ENCODE measurements at places on chromosomes 2 and 18. TPM values are rescaled to one million over a fixed set of nuclear protein-coding genes. Genes with fewer than 3 reads are reported as not detected.

GRCh38 chr18:3269914-3270299 lies 8.0 kb downstream of the MYL12B start:
- DNase-seq, result no peak

DNA sequence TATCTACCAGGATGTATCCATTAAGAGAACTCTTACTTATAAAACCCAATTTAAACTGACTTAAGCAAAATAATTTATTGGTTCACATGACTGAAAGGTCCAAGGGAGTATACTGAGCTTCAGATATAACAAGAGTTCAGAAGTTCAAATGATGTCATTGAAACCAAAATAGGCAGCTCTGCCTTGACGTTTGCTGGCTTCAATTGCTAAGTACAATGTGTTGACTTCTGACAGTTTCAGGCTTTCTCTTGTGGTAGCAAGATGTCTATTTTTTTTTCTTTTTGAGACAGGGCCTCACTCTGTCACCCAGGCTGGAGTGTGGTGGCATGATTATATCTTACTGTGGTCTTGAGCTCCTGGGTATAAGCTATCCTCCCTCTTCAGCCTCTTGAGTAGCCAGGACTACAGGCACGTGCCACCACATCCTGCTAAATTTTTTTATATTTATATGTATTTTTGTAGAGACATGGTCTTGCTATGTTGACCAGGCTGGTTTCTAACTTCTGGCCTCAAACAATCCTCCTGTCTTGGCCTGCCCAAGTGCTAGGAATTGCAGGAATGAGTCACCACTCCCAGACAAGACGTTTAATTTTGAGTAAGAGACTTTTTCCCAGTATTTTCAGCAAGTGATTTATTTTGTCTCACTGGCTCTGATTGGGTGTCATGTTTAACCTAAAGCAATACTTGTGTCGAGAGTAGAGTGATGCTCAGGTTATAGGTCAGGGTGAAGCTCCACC lies 184.8 kb downstream of the NR4A2 start:
- no peak for DNase-seq

- no peak for DNase-seq
These were observed 270.4 kb downstream of the ARHGAP15 start for GRCh38 chr2:143399631-143400069.

DNA sequence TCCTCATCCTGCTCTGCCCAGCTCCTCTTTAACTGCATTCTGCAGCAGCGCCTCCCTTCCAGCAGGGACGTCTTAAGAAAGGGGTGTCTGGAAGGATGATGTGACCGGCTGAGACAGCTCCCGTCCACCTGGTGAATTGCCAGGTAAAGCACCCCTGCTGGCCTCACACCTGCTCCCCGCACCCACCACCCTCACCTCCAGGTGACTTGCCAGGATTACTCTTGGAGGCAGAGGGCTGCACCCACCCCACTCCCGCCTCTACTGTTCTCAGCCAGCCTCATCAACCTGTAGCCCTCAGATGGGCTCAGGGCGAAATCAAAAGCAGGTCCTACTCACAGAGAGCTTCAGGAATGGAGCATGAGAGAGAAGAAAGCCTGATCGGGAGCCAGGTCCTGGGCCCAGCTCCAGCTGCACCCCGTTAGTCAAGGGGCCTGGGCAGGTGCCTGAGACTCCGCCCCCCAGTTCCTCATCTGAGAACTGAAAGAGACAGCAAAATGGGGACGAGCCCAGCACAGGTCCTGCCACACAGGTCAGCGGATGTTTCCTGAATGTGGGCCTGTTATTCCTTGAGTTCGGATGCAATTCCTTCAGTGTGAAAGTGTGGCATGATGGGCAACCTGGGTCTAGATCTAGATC lies 5.6 kb downstream of the ADRA2B start:
- no peak for DNase-seq

GRCh38 chr2:133193544-133194361 lies 374.5 kb downstream of the NCKAP5 start:
- no peak for DNase-seq

GRCh38 chr2:5569256-5569655 lies 122.9 kb upstream of the SOX11 start:
- no peak for DNase-seq

DNA sequence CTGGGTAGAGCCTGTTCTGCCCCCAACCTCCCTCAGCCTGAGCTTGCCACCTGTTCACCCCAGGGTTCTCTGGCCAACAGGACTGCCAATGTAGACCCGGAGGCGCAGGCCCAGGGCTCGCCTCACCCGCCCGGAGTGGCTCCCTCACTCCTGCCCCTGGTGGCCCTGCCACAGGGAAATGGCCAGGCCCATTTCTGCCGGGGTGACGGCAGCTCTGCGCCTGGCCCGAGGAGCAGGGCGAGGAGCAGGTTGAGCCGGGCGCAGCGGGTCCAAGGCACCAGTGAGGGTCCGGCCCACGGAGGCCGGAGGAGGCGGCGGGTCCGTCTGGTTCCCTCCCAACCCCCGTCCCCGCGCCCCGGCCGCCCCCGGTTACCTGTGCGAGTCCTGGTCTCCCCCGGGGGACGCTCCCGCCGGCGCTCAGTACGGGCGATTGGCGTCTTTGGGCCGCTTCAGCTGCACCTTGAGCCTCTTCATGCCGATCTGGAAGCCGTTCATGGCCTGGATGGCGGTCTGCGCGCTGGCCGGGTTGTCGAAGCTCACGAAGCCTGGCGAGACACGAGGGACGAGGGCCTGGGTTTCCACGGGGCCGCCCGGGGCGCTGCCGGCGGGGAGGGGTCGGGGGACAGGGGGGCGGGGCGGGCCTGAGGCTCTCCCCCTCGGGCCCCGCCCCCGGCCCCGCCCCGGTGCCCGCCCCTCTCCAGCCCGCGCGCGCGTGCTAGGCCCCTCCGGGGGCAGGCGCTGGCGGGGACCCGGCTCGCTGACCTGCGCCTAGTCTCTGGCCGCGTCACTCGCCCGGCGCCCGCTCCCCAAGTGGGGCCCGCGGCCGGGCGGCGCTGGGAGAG lies 312.0 kb downstream of the CELF4 start:
- DNase-seq, result peak; percentile 52

The ACMSD gene
- total RNA-seq, result not detected

The EFHD1 gene
- total RNA-seq, result 15.0 TPM

Measured in PC-9 (cell line).